Activated CD4-positive, CD25-positive, alpha-beta regulatory T cell treated with anti-CD3 and anti-CD28 coated beads, Interleukin-2, amount 50 U/mL, for 72 hours (primary cell): ENCODE measurements at places on chromosomes 7 and 10.
A peak's percentile ranks its signal among the peaks of the same experiment; 100 is the strongest.

DNA sequence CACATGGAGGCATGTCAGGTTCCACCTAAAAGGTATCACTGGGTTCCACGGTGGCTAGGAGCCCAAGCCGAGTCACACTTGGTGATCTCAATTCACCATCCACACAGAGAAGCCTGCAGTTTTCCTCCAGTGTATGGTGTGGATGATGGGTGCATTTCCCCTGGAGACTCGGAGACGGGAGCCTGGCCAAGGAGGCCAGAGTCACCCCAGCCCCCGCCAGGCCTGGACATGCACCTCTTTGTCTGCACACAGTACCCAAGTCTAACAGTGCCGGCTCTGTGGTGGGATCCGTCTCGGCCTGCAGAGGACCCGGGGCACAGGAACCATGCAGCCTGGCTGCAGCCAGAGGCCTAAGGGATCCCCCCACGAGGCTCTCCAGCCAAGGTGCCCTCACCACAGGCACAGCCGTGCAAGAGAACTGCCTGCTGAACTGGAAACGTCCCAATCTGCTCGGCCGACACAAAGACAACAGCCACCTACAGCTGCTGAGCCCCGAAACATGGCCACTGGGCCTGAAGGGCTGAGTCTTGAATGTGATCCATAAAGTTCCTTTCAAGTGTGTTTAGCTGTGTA, 75.2 kb downstream of the DIP2C start:
- no peak for DNase-seq

DNA sequence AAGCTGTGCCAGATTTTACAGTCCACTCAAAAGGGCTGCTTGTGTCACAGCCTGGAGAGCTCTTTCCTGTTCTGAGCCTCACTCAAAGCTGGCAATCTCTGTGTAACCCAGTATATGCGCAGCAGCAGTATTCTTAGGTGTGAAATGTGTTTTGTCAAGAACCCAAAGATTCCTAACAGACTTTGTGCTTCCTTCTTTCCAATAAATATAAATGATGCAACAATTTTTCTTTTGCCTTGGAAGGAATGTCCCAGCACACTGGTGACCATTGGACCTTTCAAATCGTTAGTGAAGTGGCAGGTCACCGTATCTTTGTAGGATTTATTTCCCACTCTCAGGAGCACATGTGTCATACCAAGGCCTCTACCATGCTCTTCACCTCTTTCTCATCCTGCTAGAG, 5.6 kb upstream of the ZC3HAV1 start:
- no peak for DNase-seq

GRCh38 chr7:38244516-38244915, 28.9 kb downstream of the TARP start:
- no peak for DNase-seq

GRCh38 chr7:150451097-150451793, 815 bp downstream of the GIMAP8 start:
- DNase-seq: peak; percentile 61

GRCh38 chr10:18822156-18822555, 162.9 kb downstream of the ARL5B start:
- no peak for DNase-seq
